ENCODE measurements at places on chromosomes 7 and 10.

DNA sequence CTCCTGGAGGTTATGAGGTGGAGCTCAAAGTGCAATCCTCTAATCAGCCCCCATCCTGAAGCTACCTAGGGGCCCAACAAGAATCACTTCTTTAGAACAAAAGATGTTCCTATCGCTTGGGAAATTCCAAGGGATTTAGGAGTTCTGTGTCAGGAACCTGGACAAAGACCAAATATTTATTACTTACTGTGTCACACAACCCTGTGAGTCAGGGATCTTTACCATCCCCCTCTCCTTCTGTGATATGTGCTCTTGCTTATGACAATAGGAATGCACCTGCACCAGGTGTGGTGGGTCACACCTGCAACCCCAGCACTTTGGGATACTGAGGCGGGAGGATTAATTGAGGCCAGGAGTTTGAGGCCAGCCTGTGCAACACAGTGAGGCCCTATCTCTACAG lies 485.8 kb downstream of the PLXDC2 start:
- no peak for DNase-seq

DNA sequence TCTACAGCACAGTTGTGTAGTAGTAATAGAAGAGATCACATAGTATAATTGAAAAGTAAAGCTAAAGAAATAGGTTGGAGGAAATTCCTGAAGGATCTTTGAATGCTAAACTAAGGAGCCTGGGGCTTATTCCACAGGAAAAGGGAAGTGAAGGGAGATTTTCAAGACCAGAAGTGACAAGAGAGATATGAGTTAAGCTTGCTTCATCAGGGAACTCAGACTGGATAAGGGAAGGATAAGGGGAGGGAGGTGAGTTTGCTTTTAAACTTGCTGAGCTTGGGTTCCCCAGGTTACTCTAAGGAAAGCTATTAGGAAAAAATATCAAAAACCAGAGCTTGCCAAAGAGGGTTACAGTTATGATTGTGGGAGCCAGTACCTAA lies 182.4 kb downstream of the RAPGEF5 start:
- DNase-seq = no peak

DNA sequence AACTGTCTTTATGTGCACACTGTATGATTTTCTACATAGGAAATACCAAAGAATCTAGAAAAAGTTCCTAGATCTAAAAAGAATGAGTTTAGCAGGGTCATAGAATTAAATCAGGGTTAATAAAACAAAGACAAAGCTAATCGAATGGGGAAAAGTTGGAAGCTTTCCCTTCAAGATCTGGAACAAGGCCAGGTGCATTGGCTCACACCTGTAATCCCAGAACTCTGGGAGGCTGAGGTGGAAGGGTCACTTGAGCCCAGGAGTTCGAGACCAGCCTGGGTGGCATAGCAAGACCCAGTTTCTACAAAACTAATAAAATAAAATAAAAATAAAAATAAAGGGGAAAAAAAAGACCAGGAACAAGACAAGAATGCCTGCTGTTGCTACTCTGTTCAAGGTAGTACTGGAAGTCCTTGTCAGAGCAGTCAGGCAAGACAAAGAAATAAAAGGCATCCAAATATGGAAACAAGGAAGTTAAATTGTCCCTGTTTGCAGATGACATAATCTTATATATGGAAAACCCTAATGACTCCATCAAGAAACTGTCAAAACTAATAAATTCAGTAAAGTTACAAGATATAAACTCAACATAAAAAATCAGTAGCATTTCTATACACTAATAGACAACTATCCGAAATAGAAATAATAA lies 76.1 kb upstream of the RHEB start:
- DNase-seq = no peak

DNA sequence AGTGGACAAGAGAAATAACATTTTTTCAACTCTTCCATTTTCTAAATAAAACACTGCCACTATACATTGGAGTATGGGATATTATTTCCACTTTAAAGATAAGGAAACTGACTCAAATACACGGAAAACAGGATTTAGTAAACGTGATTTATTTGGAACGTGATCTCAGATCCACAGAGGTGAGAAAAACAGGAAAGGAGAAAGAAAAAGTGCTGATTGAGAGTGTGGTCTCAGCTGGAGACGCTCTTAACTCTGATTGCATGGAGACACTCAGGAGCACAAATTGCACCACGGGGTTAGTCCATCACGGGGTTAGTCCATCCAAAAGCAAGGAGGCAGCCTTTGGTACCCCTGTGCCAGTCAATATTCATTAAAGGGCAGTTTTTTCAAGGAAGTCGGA lies 142.5 kb downstream of the GNAT3 start:
- no peak for DNase-seq

DNA sequence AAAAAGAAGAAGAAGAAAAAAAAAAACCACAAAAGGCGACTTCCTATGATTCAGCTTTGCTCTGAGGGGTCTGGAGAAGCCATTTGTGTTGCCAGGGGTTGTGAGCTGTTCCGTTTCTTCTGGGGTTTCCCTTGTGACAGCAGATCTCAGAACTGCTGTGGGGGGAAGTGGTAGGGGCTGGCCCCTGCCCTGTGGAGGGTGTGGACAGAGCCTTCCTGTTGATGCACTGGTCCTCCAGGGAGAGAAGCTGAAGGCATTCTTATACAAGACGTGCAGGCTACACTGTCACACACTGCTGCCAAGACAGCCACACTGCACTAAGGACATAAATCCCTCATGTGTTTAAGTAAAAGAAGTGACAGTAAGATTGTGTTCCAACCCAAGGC lies 17.3 kb upstream of the CSGALNACT2 start:
- DNase-seq = peak; percentile 69

DNA sequence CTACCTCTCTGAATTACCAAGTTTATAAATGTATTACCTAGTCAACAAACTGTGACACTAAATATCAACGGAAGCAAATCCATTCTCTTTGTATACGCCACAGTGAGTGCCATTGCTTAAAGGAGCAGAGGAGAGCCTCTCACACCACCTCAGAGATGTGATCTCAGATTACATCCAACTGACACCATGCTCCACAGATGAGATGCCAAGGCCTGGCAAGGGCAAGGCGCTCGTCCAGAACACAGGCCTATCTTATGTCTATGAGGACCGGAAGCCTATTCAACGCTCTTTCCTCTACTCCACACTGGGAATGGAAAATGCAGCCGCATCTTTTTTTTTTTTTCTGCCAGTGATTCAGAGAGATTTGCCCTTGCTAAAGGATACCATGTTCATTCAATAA lies 11.4 kb downstream of the PDIA4 start:
- no peak for DNase-seq

- no peak for DNase-seq
These were observed 356 bp downstream of the ADCYAP1R1 start for GRCh38 chr7:31052487-31052840.

- DNase-seq = no peak
These were observed 156.7 kb downstream of the PLXNA4 start for GRCh38 chr7:132419542-132419941.

DNA sequence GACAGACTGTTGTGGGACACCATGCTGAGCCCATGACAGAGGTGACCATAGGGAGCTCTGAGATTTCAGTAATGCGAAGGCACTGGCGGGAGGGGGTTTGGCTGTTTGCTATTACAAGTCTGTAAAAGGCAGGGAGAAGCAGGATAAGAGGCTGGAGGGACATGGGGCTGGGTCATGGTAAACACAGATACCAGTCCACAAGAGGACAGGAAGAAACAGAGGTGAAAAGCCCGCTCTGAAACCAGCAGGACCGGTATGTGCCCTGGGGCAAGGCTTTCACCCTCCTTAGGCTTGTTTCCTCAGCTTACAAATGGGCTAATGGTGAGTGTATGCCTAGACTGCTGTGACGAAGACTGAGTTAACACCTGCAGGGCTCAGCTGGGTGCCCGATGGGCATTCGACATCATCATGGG lies 34.1 kb downstream of the ANXA11 start:
- DNase-seq = no peak

DNA sequence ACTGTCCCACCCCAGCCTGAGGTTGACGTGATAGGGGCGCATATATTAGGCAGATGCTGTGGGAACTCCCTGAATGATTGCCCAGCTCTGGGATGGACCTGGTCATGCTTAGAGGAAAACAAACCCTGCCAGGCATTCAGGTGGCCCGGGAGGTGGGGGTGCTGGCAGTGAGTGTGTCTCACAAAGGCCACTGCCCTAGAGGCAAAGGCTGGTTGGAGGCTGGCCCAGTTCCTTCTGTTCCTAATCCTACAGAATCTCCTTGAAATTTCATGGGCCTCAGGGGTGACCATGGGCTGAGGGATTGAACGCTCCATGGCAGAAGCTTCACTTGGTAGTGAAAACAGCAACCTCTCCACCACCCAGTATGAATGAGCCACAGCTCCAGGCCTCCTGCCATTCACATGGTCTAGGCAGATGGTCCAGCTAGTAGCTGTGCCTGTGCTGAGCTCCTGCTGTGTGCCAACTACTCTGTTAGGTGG lies 25.6 kb downstream of the ADRA2A start:
- no peak for DNase-seq

- no peak for DNase-seq
These were observed 123.6 kb upstream of the GDF10 start for GRCh38 chr10:47176206-47176902.

- DNase-seq = no peak
These were observed 23.1 kb downstream of the ZCCHC24 start for GRCh38 chr10:79422178-79422892.

DNA sequence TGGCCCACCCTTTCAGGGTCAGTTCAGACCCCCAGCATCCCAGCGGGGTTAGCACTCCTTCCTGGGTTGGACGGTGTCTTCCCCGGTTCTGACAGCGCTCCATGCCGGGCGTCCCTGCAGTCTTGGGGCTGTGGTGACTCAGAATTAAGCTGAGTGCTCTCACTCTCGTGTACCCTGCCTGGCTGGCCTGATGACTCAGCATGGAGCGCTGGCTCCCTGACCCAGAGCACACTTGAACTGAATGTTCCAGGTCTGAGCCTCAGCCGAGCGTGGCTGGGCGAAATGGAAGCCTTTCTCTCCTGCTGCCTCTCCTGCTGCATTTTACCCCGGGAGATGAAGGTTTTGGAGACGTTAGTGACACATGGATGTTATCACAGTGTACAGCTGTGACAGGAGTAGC lies 7.1 kb downstream of the BAG3 start:
- no peak for DNase-seq

DNA sequence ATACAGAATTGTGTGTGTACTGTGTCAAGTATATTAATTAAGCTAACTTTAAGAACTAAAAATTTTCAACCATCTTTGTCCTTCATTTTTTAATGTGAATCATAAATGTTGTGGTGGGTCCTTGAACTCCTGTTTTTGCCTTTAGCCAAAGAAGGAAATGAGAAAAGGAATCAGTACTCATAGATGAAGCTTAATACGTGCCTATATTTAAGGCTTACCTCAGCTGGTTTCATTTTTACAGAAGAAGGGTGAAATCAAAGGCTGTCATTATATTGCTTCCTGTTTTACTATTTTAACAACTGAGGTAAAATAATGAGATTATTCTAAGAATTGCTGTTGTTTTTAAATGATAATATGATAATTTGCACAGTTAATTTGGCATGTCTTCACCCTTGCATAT lies 6.3 kb upstream of the SNX13 start:
- DNase-seq = no peak

- DNase-seq = no peak
These were observed 21.0 kb upstream of the GRB10 start for GRCh38 chr7:50803359-50804337.

- no peak for DNase-seq
These were observed 13.0 kb upstream of the AKR1E2 start for GRCh38 chr10:4813023-4813422.

- no peak for DNase-seq
These were observed 546 bp upstream of the HOXA3 start for GRCh38 chr7:27152816-27153442.

Measured in AML-193 (cell line).